Eye (tissue), 1 donor: ENCODE measurements at places on chromosomes 2 and 18.
A peak's percentile ranks its signal among the peaks of the same experiment; 100 is the strongest.

DNA sequence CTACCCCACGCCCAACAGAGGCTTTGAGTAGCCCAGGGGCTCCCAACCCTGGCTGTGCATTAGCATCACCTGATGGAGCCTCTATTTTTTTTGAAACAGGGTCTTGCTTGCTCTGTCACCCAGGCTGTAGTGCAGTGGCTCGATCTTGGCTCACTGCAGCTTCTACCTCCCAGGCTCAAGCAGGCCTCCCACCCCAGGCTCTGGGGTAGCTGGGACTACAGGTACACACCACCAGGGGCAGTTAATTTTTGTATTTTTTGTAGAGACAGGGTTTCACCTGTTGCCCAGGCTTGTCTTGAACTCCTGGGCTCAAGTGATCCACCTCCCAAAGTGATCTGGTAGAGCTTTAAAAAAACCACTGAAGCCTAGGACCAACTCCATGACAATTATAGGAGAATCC, 394.8 kb upstream of the ATP5MC3 start:
- DNase-seq, result no peak

- DNase-seq, result peak; percentile 76
Measured at GRCh38 chr2:190344276-190344827, 963 bp downstream of the INPP1 start.

- DNase-seq, result peak; percentile 65
Measured at GRCh38 chr2:236179236-236180075, 11.3 kb upstream of the GBX2 start.

DNA sequence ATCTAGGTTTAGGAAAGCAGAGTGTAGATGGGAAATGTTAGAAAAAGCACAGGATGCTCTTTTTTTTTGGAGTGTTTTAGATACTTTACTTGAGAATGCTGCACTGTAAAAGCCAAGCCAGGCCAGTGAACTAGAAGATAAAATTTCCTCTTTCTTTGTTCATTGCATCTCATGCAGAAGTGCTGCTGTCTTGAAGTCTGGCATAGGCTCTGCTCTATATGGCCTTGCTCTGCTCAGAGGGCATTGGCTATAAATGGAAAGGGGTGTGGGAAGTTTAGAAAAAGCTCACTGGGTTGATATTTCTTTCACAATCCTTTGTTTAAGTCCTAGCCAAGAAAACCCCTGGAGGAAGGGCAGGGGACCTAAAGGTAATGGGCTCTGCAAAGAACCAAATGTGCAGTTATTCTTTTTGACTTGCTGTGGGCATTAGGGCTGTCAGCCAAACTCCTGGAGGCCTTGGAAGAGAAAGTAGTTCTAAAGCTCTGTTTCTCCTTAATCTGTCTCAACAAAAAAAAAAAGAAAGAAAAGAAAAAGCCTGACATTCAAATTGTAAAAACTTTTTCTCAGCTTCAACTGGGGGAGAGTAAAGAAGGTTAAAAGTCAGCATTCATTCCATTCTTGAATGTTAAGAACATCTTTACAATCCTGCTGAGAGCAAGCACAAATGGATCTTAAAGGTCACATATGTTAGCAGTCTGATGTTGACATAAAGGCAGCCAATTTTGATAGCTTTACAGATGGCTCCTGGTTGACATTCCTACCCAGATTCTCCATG, 338.3 kb downstream of the GULP1 start:
- DNase-seq, result peak; percentile 50

DNA sequence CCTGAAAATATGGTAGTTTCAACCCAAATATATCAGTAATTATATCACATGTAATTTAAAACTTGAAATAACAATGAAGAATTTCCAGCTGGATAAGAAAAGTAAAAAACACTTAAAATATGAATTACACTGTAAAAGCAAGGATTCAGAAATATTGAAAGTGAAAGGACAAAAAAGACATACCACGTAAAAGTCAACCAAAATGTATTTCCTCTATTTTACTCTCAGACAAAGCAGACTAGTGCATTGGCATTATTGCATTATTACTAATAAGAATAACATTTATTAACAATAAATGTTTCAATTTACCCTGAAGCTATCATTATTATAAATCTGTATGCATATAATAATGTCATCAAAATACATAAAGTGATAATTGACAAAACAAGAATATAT, 445.1 kb upstream of the TRIB2 start:
- no peak for DNase-seq

DNA sequence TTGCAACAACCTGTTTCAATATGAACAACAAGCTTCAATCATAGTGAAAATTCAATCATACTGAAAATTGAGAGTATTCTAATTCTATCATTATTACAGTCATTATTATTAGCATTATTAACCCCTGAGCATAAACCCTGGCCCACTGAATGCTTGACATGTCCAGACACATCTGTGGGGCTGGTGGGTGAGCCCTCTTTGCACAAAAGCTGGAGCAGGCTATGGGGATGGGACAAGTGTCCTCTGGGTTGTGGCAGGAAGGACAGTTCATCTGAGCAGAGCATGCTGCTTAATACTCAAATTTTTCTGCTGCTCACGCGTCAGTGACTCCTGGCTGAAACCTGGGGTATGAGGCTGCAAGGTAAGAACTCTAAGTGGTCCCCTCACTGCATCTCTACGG, 451.1 kb upstream of the POU3F3 start:
- DNase-seq, result no peak

GRCh38 chr2:16729335-16729734, 63.7 kb upstream of the CYRIA start:
- DNase-seq, result no peak

- DNase-seq, result peak; percentile 7
Measured at GRCh38 chr2:195532628-195533271, 124.3 kb upstream of the SLC39A10 start.

GRCh38 chr2:21331625-21332370, 208.0 kb downstream of the TDRD15 start:
- no peak for DNase-seq

DNA sequence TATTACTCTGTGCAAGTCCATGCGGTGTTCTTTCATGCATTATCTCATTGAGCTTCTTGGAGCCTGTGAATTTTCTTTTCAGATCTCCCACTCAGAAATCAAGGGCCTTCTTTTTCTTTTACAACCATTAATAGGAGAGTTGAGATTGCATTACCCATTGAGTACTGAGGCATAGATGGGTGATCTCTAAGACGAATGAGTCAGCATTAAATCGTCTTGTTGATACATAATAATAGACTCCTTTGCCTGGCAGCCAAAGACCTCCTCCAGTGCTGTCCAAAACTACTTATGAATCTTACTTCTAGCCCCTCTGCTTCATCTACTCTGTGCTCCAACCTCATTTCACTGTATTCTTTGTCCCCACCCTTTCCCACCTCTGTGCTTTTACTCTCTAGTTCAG, 180.5 kb downstream of the AGPS start:
- DNase-seq, result peak; percentile 31

GRCh38 chr2:217641960-217642359, 360.8 kb downstream of the TNS1 start:
- no peak for DNase-seq

- DNase-seq, result no peak
Measured at GRCh38 chr2:54348646-54349045, 92.6 kb upstream of the TSPYL6 start.

GRCh38 chr2:60357996-60358395, 195.5 kb downstream of the BCL11A start:
- no peak for DNase-seq

- no peak for DNase-seq
Measured at GRCh38 chr2:144477957-144478311, 42.0 kb downstream of the ZEB2 start.

DNA sequence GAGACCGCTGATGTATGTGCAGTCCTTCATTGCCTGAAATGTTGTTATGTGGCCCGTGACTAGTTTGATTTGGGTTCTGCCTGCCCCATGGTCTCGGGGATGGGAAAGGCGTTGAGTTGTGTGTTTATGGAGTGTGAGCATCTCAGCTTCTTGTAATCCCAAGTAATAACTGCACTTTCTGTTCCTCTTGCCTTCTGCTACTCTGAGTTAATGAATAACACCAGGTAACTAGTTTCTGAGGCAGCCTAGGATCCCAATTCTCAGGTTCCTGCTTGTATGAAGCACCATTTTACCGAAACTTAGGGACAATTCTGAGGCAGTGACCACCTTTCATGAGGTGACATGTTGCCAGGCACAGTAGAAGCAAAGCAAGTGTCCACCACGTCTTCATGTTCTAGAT, 170.0 kb downstream of the ALK start:
- no peak for DNase-seq

DNA sequence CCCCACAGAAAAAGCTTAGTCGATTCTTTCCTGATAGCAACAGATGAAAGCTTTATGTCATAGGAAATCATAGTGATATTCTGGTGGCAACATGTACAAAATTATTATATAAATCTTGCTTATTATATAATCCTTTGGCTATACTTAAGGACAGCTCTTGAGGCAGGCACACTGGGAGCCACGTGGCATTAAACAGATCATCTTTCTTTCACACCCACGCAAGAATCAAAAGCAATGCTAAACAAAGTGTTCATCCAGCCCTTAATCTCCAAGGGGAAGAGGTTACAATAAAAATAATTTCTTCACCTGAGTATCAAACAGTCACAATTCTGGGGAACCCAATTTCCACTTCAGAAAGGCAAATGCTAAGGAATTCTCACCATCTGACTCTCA, 57.8 kb downstream of the CYB5A start:
- DNase-seq, result no peak

DNA sequence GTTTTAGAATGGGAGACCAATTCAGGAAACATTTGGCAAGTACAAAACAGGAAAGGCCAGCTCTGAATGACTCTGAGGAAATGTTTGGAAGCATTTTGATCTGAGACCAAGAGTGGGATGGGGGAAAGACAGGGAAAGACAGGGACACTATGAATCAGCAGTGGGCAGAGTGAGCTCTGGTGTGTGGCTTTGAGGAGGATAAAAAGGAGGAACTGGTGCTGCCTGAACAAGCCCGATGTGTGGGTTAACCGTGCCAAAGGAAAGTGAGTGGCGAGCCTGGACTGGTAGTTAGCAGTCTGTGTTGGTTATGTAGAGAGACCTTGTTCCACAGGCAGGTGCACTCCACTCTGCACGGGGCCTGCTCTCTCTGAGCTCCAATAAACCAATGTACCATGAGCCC, 5.3 kb downstream of the MFSD6 start:
- no peak for DNase-seq

DNA sequence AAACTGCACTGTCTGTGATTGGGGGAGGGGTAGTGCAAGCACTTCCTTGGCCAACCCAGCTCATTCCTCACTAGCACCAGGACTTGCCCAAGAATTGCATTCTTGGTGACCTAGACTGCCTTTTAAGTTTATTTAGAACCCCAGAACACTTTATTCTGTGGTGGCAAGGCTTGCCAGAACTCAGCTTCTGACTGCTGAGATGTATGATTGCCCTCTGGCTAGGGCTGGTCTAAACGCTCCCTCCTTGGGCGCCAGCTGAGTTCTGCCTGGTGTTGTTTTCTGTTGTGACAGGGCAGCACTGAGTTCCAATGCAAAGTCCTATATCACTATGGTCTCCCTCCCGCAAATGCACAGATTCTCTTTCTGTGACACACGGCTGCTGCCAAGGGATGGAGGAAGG, 247.7 kb downstream of the ZNF385B start:
- DNase-seq, result no peak

DNA sequence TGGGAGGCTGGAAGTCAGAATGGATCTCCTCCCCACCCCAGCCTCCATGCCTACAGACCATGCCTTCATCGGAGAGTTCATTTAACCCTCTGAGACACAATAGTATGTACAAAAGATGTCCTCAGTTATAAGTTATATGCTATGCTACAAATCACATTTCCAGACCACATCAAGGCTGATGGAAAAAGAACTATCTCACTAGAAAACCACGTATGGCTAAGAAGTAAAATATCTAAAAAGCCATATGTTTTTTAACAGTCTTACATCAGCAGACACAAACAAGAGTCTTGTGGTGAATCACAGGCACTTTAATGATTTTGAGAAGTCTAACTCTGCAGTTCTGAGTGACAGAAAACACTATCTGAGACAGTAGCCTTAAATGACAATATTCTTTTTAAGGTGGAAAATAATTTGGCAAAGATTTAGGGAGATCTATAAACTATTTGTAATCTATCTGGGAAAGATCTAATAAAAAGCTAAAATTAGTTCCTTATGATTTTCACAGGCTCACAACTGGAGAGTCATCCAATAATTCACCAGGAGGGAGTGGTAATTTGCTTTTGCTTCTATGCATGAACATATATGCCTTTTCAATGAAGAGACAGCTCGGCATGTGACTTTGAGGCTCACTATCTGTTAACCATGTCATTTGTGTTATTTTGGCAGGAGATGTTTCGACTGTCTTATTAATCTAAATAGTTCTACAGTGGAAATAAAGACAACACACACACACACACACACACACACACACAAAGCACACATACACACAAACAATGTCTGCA, 197.5 kb downstream of the IRS1 start:
- peak; percentile 47 for DNase-seq

- DNase-seq, result no peak
Measured at GRCh38 chr2:158602027-158602426, 145.3 kb downstream of the PKP4 start.

GRCh38 chr2:178644919-178645318, 162.3 kb downstream of the TTN start:
- DNase-seq, result no peak

- no peak for DNase-seq
Measured at GRCh38 chr2:223165423-223166214, 113.6 kb downstream of the KCNE4 start.

DNA sequence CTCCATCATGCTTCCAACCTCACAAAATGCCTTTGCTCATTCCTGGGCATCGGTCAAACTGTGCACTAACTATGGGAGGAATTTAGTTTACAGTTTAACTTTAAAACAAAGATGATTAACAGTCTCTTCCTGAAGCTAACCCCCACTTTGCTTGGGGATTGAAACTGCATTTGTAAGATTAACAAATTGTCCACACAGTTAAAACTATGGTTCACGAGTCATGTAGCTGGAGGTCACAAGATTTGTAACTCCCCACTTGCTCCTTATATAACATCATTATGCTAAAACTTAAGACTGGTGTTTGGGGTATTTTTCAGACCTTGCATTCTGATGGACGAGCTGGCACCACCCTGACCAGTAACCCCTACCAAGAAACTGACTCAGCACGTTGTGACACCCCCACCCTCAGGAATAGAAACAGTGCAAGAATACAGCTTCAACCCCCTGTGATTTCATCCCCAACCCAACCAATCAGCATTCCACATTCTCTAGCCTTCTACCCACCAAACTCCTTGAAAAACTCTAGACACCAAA, 252.3 kb downstream of the MBD5 start:
- no peak for DNase-seq

- DNase-seq, result no peak
Measured at GRCh38 chr2:13067508-13067907, 350.8 kb downstream of the TRIB2 start.

GRCh38 chr18:7336623-7337022, 105.7 kb downstream of the LRRC30 start:
- DNase-seq, result no peak

GRCh38 chr2:29053223-29053622, 21.1 kb downstream of the PCARE start:
- DNase-seq, result no peak

DNA sequence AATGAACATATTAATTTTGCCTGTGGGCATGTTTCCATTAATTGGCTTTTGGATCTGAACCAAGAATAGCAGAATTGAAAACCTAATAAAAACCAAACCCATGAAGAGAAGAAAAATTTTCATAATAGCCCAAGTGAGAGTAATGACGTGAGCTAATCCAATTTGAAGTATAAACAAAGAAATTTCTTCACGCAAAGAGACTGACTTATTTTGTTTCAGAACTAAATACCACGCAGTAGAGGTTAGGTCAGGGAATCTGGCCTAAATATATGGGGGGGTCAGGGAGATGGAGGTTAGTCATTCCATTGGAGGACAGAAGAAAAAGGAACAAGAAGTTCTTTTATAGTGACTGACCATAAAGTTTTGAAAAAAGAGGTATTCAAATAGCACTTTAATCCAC, 94.1 kb upstream of the CYP1B1 start:
- DNase-seq, result no peak
